ENCODE measurements at places on chromosomes 4 and X. TPM values are rescaled to one million over a fixed set of nuclear protein-coding genes. Genes with fewer than 3 reads are reported as not detected.
A peak's percentile ranks its signal among the peaks of the same experiment; 100 is the strongest.

HEPH gene
- 11.4 TPM for total RNA-seq

GRCh38 chrX:20266810-20267606 is at the start of gene RPS6KA3:
Gene RPS6KA3, minus strand, starts transcription at chrX:20266909. Its CDS starts 277 bp downstream, at chrX:20266632.
- H3K27ac ChIP-seq: peak within 1 kb of the TSS; percentile 87
- DNase-seq: peak; percentile 94
- H3K27me3 ChIP-seq: no peaks in the 10 kb centered on the region
- no peaks in the 10 kb centered on the region for H3K36me3 ChIP-seq

FAM47A gene
- total RNA-seq: not detected

FGFRL1 gene
- total RNA-seq: 23.4 TPM

LEF1 gene
- total RNA-seq: 4.3 TPM

PUDP gene
- 19.8 TPM for total RNA-seq

- no peaks in the 10 kb centered on the region for H3K36me3 ChIP-seq
- H3K4me3 ChIP-seq: no peak overlapping the region
- DNase-seq: no peak
- H3K27me3 ChIP-seq: no peaks in the 10 kb centered on the region
- no peak overlapping the region for H3K27ac ChIP-seq
These were observed 254.6 kb downstream of the CBLL2 start for GRCh38 chrX:22527302-22527701.

PNMA5 gene
- 0.18 TPM for total RNA-seq

- no peaks in the 10 kb centered on the region for H3K36me3 ChIP-seq
- H3K27ac ChIP-seq: no peak overlapping the region
- no peak overlapping the region for H3K4me3 ChIP-seq
These were observed 42.7 kb upstream of the RASSF6 start for GRCh38 chr4:73662709-73663546.

GRCh38 chrX:3777416-3777815 is 64.0 kb upstream of the PRKX start:
- no peaks in the 10 kb centered on the region for H3K27me3 ChIP-seq
- H3K4me1 ChIP-seq: no peaks in the 10 kb centered on the region
- H3K36me3 ChIP-seq: no peaks in the 10 kb centered on the region
- H3K27ac ChIP-seq: no peak overlapping the region

GRCh38 chr4:140252742-140253555 is 99.0 kb upstream of the MAML3 start:
- peak; percentile 82 for DNase-seq
- peaks cover 24% of the 10 kb centered on the region for H3K4me1 ChIP-seq
- H3K27ac ChIP-seq: peak overlapping the region; percentile 93
- H3K27me3 ChIP-seq: no peaks in the 10 kb centered on the region
- H3K36me3 ChIP-seq: no peaks in the 10 kb centered on the region

- no peaks in the 10 kb centered on the region for H3K4me1 ChIP-seq
- no peak overlapping the region for H3K4me3 ChIP-seq
- no peaks in the 10 kb centered on the region for H3K27me3 ChIP-seq
- no peak overlapping the region for H3K27ac ChIP-seq
These were observed 124.4 kb downstream of the NBDY start for GRCh38 chrX:56853436-56853835.

All from lower lobe of right lung (tissue), 2 donors.